ENCODE measurements at places on chromosomes 2 and 18. TPM values are rescaled to one million over a fixed set of nuclear protein-coding genes. Genes with fewer than 3 reads are reported as not detected.

GRCh38 chr2:122843503-122843902, 1088.1 kb downstream of the TSN start:
- no peak for DNase-seq

GRCh38 chr2:74841641-74842040, 7.7 kb downstream of the HK2 start:
- DNase-seq: no peak

- no peak for DNase-seq
Observed at GRCh38 chr18:61464551-61465142, 131.4 kb downstream of the CDH20 start.

The RBMS1 gene
- total RNA-seq: 21.1 TPM

- no peak for DNase-seq
Observed at GRCh38 chr18:64037812-64038414, 68.0 kb downstream of the SERPINB8 start.

The ECEL1 gene
- total RNA-seq: 0.12 TPM

The ALK gene
- not detected for total RNA-seq

- DNase-seq: no peak
Observed at GRCh38 chr2:101197215-101197745, 46.1 kb upstream of the TBC1D8 start.

GRCh38 chr2:43136876-43137275, 89.5 kb downstream of the ZFP36L2 start:
- DNase-seq: no peak

GRCh38 chr2:1817256-1818051, 73.1 kb upstream of the PXDN start:
- DNase-seq: peak; percentile 65

The G6PC2 gene
- total RNA-seq: 0.11 TPM

DNA sequence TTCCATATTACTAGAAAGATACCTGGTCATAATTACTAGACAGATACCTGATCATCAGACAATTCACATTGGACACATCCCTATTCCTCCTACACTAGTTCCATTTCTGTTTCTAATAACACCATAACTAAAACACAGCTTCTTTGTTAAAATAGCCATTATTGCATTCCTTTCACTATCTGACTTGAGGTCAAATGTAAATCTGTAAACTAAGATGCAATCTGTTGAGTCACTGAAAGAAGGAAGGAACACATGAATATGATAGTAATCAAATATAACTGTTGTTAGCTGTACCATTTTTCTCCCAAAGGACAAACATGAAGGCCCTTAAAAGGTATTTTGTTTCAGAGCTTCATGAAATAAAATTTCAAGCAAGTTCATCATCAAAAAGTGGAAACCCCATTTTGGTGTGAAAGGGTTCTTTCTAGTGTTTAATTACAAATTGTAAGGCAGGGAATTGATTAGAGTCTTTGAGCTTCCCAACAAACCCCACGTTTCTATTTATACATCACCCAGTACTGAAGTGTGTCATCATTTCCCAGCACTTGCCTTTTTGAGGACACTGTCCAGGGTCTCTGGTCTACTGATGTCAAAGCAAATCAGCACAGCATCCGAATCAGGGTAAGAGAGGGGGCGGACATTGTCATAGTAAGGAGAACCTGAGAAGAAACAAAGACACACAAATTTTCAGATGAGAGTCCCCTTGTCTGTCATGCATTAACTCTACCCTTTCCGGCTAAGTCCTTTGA, 13.0 kb downstream of the RND3 start:
- DNase-seq: no peak

GRCh38 chr2:121150126-121150525, 134.9 kb downstream of the TFCP2L1 start:
- DNase-seq: no peak

The HOXD13 gene
- 0.32 TPM for total RNA-seq

GRCh38 chr2:134980639-134981038, 62.0 kb downstream of the CCNT2 start:
- DNase-seq: no peak

The IL18R1 gene
- 1.1 TPM for total RNA-seq

The CD28 gene
- 1.9 TPM for total RNA-seq

DNA sequence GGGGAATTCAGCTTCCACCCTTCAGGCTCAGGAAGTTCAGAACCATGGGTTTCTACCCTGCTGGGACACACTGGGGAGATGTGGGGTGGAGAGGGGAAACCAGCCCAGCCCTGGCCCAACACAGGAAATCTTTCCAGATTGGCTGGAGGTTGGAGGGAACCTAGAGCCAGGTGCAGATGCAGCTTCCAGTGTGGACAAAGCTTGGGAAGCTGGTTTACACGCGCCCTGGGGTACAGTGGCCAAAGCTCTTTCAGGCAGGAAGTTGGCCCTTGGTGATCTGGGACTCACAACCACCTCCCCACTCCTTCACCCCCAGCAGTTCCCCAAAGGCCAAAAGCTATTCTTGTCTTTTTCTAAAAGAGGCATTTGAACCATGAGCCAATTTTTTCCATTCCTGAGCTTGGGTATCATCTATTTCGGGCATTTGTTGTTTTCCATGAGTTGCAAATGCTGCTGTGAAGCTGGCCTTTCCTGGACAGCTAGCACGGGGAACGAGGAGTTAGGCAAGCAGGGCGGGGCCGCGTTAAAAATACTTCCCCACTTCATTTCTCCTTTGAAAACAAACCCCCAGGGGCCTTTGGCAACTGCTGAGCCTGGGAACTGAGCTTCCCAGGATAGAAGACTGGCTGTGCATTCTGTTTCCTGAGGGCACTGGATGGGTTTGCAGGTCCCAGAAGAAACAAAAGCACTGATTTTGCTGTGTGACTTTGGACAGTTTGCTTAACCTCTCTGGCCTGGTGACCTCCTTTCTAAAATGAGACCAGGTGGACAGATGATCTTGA, 3.1 kb upstream of the ARID5A start:
- DNase-seq: peak; percentile 71

DNA sequence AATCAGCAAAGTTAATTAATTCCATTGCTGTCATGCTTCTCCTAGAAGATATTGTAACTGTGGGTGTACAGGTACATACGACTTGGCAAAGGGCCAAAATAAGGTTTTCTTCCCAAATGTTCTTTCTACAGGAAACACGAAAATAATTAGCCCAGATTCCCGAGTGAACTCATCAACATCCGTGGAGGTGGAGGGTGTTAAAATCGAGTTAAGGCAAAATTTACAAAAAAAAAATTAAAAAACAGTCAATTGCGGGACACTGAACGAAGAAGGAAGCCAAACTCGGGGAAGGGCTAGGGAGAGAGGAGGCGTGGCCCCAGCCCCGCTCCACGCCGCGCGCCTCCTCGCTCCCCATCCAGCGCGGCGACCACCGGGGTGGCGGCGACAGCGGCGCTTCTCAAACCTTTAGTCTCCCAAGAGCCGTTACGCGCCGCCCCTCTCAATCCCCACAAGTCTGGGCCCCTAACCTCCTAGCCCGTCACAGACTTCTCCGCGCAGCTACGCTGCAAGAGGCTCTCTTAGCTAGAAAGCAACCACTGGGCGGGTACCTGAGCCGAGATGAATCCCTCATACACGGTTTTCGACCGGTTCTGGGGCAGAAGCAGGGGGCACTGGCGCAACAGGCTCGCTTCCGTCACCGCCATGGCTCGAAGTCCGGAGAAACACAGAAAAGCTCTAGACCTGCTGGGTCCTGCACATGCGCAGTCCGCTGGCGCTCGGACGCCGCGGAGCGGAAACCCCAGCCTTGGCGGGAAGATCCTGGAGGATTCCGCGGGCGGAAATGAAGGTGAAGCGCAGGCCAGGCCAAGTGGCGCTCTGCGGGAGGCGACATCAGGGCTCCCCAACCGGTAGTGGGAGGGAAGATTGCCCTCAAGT, at the start of gene FANCL:
TSS of gene FANCL (minus strand) at position 656 of the 876 bp plus-strand sequence. CDS start at position 644, 12 bp downstream.
- DNase-seq: peak; percentile 93

The FAM237A gene
- not detected for total RNA-seq

DNA sequence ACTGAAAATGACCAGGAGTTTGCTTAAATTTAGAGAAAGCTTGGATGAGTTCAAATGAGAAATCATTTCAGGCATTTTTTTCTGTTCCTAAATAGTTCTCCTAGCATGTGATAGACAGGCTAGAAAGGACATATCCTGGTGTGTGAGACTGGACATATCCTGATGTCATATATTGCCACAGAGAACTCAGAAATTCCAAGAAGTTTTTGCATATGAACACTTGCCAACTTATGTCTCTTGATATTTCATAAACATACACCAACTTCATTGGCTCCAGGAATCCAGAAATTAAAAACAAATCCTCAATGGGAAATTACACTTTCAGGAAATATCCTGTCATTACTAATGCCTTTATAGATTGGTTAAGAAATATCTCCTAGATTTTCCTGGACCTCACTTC, 2.9 kb upstream of the SERPINB4 start:
- DNase-seq: no peak

GRCh38 chr18:25399554-25399953, 47.6 kb upstream of the ZNF521 start:
- DNase-seq: no peak

The CD8A gene
- total RNA-seq: 1.6 TPM

DNA sequence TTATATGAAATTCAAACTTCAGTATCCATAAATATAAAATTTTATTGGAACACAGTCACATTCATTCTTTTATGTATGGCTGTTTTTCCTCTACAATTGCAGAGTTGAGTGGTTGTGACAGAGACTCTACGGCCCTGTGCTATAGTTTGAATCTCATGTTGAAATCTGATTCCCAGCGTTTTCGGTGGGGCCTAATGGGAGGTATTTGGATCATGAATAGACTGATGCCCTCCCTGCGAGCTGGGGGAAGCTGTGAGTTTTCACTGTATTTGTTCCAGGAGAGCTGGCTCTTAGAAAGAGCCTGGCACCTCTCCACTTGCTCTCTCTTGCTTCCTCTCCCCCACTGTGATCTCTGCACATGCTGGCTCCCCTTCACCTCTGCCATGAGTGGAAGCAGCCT, 1.7 kb downstream of the PFN4 start:
- DNase-seq: no peak

DNA sequence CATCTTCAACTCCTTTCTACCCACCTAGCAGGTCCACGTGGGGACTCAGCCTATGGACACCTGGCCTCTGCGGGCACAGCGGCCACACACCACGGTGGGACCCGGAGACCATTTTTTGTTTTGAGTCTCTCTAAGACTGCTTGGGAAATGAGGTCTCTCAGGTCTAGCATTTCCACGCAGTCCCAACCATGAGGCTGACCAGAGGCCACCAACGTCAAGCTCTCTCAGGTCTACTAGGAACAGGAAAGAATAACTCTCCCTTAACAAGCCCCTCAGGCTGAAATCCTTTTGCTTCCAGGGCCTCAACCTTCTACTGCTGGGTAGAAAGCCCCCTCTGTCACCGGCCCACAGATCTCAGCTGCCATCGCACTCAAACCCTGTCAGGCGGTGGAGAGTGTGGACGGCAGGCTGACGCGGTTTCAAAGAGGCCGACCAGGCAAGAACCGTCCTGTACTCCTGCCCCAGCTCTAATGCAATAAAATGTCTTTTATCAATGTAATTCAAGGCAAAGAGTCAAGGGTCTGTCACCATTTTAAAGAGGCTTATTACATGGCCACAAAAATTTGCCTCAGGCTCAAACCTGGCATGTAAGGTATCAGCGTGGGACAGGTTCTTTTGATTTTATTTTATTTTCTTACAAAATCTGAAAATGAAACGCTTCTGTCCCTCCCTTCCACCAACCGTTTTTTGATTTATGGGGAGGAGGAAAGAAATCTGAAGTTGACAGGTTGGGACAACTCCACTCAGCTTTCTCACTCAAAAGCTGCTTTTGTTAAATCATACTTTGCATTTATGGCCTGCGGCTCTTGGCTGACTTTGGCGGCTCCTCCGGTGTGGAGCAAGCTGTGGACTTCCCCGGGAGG, 74.0 kb downstream of the BCL11A start:
- peak; percentile 53 for DNase-seq

The DRC1 gene
- not detected for total RNA-seq

The UXS1 gene
- 31.0 TPM for total RNA-seq

The TUBA4B gene
- not detected for total RNA-seq

GRCh38 chr18:55886886-55887285, 298.9 kb upstream of the TCF4 start:
- DNase-seq: no peak

- no peak for DNase-seq
Observed at GRCh38 chr2:18356676-18357075, 203.8 kb downstream of the RDH14 start.

The FSHR gene
- not detected for total RNA-seq

- DNase-seq: no peak
Observed at GRCh38 chr18:49894517-49895226, 81.3 kb upstream of the ACAA2 start.

Measured in colonic mucosa (tissue), 4 donors.